Posterior cingulate gyrus (tissue), 11 donors: ENCODE measurements at places on chromosomes 1 and 21.

GRCh38 chr1:230031131-230031530 lies 35.9 kb upstream of the GALNT2 start:
- no peak for DNase-seq

- no peak for DNase-seq
Measured at GRCh38 chr21:44353191-44353970, at the start of gene TRPM2. Gene TRPM2, plus strand, starts transcription at chr21:44353621. Its CDS starts 80 bp downstream, at chr21:44353701.

DNA sequence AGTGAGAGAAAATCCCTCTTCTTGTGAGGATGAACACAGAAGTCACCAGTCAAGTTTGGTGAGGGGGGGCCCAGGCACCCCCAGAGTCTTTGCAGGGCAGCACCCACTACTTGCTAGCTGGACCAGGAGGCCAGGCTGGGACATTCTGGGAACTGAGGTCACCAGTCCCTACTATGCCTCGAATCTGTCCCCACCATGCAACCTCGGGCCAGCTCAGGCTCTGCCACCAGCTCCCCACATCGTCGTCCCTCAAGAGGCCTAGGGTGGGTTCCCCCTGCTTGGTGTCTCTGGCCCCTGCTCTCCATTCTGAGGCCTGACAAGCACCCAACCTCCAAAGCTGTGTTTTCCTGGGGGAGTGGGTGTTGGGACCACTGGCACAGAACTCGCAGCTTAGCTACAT lies 22.2 kb upstream of the ZNF678 start:
- DNase-seq = peak; percentile 72

DNA sequence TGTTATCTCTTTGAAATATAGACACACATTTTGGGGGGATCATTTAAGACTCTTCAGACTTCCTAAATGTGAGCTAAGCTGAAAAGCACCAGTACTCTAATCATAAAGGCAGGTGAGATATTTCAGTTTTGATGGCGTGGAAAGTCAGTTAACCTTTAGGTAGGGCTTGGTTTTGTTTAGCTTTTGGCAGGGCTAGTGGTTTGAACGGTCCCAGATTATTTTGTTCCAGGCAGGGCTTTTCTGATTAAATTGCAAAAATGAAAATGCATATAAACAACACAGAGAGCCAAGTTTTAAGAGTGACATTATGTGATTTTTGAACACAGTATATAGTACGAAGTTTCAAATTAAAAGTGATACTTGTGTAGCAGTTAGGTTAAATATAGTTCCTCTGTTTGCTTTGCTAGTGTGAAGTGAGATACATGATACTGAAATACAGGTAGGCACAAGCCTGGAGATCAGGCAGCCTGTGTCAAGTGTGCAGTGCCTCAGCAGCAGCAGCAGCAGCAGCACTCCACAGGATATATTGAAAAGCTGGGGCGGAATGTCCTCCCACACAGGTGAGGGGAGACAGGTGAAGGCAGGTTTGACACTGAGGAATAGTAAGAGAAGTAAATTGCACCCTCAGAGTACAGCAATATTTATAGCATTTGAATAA lies 47.4 kb downstream of the CAMTA1 start:
- no peak for DNase-seq

GRCh38 chr1:154272217-154272998 lies at the start of gene HAX1:
Gene HAX1, plus strand, starts transcription at chr1:154272629. Its CDS starts 95 bp downstream, at chr1:154272724.
- peak; percentile 88 for DNase-seq

GRCh38 chr21:25307489-25307888 lies 299.8 kb downstream of the MRPL39 start:
- DNase-seq = no peak

DNA sequence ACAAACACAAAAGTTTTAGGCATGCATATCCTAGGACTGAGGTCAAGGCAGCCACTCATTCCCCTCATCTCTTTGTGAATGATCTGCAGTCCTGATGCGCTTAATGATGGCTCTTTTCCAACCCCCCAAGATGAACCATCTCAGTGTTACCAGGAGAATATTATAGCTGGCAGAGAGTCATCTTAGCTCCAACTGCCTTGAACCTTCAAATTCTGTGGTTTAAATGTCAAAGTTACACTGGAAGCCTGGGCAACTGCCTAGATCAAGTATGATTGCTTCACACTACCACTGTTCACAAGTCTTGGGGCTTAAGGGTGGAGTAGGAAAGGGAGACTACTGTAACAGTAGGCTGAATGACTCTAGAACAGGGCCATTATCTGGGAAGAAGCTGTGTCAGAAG lies 8.0 kb upstream of the MYBPHL start:
- no peak for DNase-seq

DNA sequence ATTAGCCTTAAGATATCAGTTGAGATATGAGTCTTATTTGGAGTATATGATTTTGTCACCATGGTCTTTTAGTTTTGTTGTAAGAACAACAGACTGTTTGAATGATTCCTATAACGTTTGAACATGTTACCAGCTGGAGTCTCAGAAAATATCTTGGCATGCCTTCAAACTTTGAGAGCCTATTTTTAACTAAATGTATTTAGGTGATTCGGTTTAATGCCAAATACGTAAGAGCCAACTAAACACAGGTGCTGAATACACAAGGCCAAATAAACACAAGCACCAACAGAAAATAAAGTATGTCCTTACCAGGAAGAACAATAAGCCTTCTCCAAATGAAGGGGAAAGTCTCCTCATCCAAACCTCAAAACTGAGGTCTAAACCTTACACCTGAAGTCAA lies 48.6 kb downstream of the PRKACB start:
- DNase-seq = no peak

GRCh38 chr1:196056966-196057365 lies 551.3 kb downstream of the KCNT2 start:
- no peak for DNase-seq

GRCh38 chr1:19484798-19485361 lies 459 bp downstream of the CAPZB start:
- peak; percentile 89 for DNase-seq

DNA sequence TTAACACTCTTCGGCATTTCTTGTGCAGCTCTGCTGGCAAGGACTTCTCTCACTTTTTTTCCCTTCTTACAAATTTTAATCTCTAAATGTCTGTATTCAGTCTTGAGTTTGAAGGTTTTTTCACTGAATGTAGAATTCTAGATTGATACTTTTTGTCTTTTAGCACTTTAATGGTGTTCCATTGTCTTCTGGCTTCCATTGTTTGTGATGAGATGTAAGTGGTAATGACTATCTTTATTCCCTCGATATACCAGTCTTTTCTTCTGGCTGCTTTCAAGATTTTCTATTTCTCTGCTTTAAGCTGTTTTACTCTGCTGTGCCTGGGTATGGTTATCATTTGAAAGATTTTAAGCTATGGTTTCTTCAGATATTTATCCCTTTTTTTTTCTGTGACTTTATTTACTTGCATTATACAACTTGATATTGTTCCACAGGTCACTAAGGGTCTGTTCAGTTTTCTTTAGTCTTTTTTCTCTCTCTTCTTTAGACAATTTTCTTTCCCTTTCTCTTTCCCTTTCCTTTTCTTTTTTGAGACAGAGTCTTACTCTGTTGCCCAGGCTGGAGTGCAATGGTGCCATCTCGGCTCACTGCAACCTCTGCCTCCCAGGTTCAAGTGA lies 35.8 kb downstream of the DYRK1A start:
- no peak for DNase-seq

DNA sequence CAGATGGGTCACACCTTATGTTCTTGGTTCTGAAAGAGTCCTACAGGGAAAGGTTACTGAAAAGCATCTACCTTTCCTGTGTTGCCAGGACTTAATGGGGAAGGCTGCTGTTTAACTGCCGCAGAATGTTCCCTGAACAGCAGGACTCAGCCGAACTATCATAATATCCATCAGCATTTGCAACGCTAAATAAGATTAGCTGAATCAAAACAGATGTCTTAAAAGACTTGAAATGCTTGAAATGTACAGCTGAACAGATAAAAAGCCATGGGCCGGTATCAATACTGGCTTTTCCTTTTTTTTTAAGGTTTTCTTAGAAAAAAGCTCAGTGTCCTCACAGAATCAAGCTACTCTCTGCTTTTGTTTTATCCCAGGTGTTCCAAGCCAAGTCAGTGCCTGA lies 19.7 kb upstream of the ATP13A2 start:
- DNase-seq = no peak

DNA sequence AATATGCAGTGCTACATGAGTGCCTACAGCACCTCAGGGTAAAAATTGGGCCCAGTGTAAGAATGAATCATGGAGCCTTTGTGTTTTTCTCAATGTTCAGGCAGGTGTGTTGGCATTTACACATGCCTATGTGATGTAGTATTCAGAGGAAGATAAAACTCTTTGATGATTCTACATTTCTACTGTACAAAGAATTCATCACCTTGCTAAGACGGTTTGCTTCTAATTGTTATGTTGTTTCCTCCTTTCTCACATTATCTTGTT lies 867.3 kb downstream of the TTLL7 start:
- DNase-seq = no peak

DNA sequence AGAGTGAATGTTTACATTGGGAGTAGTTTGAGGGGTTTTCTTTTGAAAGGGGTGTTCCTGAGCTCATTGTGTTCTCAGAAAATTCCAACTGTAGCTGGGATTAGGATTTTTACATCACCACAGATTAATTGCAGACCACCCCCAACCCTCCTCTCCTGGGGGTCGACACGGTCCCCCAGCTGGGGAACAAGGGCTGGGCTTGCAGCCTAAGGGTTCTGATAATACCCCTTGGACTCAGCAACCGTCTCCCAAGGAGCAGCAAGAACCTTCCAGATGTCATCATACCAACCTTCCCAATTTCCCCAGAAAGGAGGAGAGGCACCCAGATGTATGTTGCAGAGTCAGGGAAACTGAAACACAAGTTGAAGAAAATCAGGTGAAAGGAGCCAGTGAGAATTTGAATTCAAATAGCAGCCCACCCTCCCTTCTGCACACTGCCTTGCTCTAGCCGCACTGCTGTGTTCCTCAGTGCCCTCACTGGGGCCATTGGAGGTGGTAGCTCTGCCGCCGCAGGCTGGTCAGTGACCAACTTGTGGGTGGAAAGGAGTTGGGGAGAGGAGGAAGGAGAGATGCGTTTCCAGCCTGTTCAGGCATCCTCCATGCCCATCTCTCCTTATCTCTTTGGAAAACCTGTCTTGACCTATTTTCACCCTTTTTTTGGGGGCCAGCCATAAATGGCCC lies 14.7 kb upstream of the IGFN1 start:
- no peak for DNase-seq

DNA sequence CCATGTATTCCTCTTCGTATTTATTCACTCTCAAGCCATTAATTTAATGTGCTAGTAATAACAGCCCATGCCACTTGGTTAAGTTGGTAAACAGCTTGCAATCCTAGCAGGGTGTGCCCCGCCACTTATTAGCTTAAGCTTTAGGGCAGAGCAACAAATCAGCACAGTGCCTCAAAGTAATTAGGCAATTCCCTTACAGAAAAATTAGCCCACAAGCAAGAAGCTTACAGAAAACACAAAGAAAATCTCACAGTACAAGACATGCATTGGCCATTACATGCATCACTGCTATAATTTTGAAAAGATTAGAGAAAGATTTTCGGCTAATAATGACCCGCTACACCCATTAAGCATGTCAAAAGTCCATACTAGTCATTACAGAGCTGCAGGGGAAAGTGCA lies 47.6 kb downstream of the TGFB2 start:
- DNase-seq = no peak

GRCh38 chr21:41277196-41277595 lies 39.4 kb upstream of the FAM3B start:
- no peak for DNase-seq

GRCh38 chr1:205267306-205267902 lies 39.7 kb downstream of the TMCC2 start:
- DNase-seq = no peak

DNA sequence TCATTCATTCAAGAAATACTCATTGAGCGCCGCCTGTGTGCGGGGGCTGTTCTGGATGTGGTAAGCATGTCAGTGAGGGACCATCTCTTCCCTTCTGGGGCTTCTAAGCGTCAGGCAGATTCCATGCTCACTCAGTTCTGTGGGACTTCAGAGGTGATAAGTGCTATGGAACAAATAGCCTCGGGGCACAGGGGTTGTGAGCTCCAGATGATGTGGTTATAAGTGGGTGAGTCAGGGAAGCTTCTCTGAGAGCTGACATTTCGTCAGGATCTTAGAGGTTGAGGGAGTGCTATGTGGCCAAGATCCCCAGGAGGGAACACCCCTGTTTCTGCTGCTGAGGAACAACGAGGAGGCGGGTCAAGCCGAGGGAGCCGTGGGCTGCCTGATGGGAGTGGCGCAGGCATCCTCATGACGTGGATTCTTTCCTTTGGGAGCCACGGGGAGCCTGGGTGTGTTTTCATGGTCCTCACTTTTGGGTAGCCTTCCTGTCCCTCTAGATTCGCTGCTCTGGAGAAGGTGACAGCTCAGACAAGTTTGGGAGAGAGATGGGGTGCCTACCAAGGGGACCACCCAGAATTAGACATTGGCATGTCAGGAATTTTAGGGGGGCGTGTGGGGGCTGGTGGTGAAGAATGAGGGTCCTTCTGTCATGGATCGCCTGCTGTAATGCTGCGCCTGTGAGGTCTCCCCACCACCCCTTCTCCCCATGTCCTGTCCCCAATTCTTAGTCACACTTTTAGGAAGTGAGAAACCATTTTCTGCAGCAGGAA lies 38.5 kb downstream of the HUNK start:
- DNase-seq = no peak

GRCh38 chr1:157626099-157626498 lies 28.2 kb upstream of the FCRL4 start:
- no peak for DNase-seq

DNA sequence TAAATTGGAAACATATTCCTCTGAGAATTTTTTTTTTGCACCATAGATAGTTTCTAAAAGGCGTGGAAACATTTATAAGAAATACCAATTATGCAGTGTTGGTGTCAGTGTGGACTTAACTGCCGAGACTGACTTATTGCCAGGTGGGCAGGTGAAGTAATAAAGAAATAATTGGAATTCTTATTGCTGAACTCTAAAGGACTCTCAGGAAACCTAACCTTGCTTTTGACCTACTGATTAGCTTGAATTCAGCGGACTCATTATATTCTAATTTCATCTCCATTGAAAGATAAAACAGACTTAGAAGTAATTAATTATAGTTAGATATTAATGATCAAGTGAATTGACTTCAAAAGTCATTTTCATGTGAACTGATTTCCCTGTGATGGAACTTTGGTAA lies 26.3 kb downstream of the KCNK1 start:
- DNase-seq = no peak

GRCh38 chr1:203765029-203765837 lies at the start of gene LAX1:
Gene LAX1, plus strand, starts transcription at chr1:203765183. Its CDS starts 383 bp downstream, at chr1:203765566.
- DNase-seq = no peak
